ENCODE measurements at places on chromosomes 3 and 15.

DNA sequence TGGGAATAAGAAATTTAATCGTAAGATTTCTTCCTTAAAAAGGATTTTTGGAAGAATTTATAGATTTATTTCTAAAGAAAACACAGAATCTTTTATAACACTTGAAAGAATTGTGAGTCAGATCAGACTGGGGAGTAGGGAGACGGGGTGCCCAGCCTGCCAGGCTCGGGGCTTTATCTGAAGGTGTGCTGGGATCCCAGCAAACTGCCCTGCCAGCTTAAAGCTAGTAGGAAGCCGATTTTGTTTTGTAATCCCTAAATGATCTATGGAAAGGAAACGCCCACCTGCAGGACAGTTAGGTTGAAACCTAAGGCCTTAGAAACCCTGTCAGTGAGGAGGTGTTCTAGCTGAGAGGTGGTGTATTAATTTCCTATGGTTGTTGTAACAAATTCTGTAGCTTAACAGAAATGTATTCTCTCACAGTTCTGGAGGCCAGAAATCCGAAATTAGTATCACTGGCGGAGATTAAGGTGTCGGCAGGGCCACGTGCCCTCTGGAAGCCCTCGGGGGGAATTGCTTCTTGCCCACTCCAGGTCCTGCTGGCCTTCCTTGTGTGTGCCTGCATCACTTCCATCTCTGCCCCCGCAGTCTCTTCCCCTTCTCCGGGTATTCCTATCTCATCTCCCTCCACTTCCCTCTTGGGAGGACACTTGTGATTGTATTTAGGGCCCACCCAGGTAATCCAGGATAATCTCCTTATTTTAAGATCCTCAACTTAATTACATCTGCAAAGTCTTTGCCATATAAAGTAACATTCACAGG lies 19.3 kb upstream of the RAB6B start:
- DNase-seq: no peak

DNA sequence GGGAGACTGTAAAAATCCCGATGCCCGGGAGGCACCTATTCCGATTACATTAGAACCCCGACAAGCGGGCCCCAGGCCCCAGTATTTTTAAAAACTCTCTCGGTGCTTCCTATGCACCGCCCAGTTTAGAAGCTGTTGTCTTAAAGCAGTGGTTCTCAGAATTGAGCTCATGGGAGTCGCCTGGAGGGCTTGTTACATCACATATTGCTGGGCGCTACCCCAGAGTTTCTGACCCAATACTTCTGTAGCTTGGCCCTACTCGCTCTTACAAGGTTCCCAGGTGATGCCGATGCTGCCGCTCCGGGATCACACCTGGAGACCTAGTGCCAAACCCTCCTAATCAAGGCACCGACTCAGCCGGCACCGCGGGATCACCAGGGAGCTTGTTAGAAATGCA lies 35.2 kb downstream of the CPN2 start:
- DNase-seq: no peak

GRCh38 chr3:119873646-119874045 lies 91.7 kb downstream of the NR1I2 start:
- DNase-seq: no peak

- DNase-seq: no peak
These were observed 291.8 kb downstream of the GAP43 start for GRCh38 chr3:115915061-115915460.

GRCh38 chr3:189316296-189317019 lies 144.7 kb downstream of the TPRG1 start:
- no peak for DNase-seq

DNA sequence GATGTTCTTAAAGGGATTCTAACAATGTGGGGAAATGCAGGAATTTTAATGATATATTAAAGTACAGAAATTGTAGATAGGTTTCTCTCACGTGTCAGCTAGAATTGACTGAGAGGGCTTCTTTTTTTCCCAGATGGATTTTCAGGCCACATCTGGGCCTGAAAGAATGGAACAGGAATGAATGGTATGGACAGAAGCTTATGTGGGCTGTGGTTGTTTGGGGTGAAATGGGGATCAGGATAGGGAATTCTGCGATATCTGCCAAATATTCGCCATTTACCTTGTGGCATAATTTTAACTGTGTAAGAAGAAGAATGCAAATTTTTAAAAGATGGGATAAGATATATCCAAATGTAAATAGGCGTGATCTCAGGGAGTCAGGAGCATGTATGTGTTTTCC lies 45.4 kb upstream of the FAM98B start:
- DNase-seq: no peak

DNA sequence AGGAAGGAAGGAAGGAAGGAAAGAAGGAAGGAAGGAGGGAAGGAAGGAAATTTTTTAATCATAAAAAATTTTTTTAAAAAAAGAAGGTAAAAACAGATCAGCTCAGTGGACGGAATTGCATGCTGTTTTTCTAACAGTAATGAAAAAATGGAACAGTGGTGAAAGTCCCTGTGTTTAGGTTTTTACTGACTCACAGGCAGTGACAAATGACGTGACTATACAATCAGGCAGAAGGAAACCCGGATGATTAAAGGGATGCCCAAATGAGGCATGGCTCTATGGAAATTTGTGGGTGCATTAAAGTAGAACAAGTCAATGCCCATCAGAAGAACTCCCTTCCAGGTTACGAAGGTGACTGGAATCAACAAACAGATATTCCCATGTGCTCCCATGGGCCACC lies 135.0 kb downstream of the IMPG2 start:
- no peak for DNase-seq

DNA sequence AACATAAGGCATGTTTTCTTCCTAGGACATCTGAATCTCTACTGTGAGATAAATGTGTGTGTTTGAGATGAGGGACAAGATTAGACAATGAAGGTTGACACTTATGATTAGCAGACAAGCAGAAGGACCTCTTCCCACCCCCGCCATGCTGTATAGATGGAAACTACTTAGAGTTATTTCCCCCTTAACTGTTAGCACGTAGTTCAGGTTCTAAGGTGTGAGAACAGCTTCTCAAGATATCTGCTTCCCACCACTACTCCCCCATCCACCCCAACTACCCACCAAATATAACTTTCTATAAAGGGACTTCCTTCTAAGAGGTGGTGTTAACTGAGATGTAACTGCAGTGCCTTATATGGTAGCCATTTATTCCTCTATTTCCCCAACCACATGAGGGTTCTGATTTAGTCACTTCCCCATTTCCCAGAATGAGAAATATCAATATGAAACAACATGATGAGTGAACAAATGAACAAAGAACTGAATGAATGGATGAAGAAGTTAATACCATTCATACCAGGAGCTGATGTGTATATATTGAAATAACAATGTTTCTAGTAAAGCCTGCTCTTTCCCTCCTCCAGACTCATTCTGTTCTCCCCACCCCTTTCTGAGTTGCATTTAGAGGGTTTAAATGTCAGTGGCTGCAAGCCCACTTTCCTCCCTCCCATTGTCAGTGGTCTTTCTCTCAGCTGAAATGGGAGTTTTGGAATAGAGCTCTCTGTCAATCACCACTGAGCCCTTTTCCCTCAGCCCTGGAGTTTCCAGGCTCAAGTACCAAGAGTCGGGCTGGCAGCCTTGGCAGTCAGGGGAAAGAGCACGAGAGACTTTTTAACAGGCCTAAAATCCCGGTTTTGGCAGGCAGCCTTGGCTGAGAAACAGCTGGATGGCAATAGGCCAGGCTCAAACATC lies 7.7 kb upstream of the RFTN1 start:
- DNase-seq: no peak

DNA sequence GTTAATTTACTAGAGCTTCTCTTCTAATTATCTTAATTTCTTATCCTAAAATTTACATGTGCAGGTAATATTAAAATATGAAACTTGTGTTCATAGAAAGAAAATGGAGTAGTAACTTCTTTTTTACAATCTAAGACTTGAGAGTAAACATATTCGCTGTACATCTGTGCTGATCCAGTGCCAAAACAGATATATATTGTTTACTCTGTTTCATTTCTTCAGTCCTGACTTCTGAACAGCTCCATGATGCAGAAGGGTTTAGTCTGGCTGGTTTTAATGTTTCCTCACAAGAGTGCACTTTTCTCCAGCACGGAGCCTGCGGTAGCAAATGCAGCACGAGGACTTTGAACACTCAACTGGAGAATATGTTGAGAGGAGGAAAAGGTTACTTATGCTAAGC lies 306.8 kb downstream of the EPHA3 start:
- DNase-seq: no peak

GRCh38 chr15:31102039-31102321 lies 455 bp upstream of the TRPM1 start:
- DNase-seq: no peak

DNA sequence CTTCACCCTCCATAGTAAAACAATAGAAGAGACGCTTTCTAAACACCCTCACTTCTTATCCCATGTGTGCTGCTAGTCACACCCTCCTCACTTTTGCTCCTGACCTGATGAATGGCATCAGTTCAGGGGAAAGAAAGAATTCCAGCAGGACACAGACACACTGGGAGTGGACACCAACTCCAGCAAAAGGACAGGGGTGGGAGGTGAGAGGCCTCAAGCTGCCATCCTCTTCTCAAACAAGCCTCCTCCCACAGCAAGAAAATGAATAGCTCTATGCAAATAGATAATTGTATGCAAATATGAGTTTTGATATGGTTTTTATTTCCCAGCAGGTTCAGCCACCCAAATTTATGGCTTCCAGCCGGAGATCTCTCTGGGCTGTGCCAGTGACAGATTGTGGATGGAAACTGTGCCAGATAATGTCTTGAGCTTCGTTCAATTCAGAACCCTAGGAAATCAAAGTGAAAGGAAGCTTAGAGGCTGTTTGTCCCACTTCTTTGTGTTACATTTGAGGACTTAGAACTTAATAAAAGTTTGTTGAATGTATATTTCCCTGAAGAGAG lies 209.3 kb upstream of the PPP2R3A start:
- no peak for DNase-seq

- DNase-seq: no peak
These were observed 57.0 kb downstream of the KLF15 start for GRCh38 chr3:126300001-126300760.

GRCh38 chr15:35756623-35757022 lies 210.7 kb upstream of the DPH6 start:
- DNase-seq: no peak

- no peak for DNase-seq
These were observed 59.6 kb downstream of the CCDC66 start for GRCh38 chr3:56616478-56617006.

GRCh38 chr3:189567322-189567721 lies 63.9 kb upstream of the TP63 start:
- DNase-seq: no peak

- no peak for DNase-seq
These were observed 202.2 kb upstream of the ADAMTS9 start for GRCh38 chr3:64890006-64890405.

GRCh38 chr3:142106548-142106947 lies 42.8 kb downstream of the TFDP2 start:
- DNase-seq: no peak

DNA sequence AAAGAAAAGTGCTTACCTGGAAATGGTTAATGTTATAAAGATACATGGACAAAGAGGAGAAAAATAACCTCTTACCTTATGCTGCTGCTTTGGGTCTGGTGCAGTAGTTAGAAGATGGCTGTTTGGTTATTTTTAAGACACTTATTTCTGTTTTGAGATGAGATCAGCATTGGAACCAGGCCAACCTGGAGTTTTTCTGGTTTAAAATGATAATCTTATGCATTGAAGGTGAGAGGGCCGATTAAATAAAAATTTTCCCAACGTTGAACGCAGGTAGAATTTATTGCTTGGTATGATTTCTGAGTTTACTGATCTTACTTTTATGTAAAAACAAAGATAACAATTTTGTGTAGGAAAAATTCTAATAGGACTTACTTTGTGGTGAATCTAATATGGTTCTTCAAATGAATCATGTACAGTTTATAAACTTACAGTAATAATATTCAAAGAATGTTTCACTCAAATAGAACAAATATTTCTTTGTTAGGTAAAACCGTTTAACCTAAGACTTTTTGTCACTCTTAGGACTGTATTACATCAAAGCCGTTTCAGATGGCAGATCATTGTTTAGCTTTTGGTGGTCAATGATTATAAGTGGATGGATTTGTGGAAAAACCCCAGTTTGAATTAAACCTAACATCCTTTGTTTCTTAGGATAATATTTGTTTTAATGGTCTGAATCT lies 14.9 kb downstream of the UBE2E2 start:
- no peak for DNase-seq

DNA sequence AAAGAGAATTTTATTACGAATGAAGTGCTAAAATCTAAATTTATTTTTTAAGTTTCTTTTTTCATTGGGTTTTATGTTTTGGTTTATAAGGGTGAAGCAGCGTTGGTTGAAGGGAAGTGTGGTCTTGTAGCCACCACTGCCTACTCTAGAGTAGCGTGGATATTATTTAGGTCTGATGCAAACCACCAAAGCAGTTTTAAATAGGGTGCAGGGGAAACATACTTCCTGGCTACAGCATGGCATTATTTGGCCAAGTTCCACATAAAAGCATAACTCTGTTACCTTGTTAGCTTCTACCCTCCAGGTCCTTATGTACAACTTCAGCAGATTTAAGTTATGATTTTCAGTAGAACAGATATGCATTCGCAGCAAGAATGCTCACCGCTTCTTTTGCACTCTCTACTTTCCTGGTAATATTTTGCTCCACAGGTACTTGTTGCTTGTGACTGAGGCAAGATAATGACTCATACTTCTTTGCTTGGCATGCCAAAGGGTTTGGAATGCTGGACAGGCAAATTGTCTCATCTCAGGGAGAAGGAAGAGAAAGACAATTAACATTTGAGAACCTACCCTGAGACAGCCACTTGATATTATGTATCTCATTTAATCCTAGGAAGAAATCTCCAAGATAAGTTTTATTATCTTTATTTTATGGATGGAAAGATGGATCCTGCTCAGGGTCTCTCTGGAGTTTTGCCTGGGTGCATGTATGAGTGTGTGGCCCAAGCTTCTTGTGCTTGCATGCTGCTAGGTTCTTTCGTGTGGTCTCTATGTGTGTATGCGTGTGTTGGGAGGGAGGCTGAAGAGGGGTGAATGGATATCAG lies 5.4 kb downstream of the TGFBR2 start:
- DNase-seq: no peak

GRCh38 chr3:183504597-183504996 lies 50.9 kb downstream of the KLHL6 start:
- no peak for DNase-seq

- DNase-seq: no peak
These were observed 103.1 kb downstream of the KLHL25 start for GRCh38 chr15:85691350-85692240.

GRCh38 chr3:182910936-182911781 lies 69.2 kb downstream of the DCUN1D1 start:
- no peak for DNase-seq

- DNase-seq: no peak
These were observed 699 bp downstream of the MEGF11 start for GRCh38 chr15:66252685-66253417.

GRCh38 chr3:8183627-8184026 lies 318.0 kb upstream of the LMCD1 start:
- no peak for DNase-seq

DNA sequence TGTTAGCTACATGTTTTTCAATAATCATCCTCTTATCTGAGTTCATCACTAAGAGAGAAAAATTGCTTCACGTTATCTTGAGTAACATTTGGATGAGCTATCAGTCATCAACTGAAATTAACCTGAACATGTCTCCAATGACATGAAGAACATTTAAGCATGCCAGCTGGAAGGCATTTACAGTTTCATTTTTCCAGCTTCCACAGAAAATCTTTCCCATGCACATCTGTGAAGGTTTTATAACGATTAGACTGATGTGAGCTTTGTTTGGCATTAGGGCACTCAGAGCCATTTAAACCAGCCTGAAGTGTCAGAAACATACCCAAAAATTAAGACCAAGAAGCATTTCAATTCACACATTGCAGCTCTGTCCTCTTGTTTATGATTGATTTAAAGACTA lies 235.8 kb upstream of the ARHGEF26 start:
- no peak for DNase-seq

GRCh38 chr3:144200466-144200865 lies 228.8 kb downstream of the DIPK2A start:
- DNase-seq: no peak
